ENCODE measurements at places on chromosomes 1 and 21.

- DNase-seq, result no peak
These were observed 87.5 kb upstream of the RUNX3 start for GRCh38 chr1:25017436-25018109.

GRCh38 chr1:241645199-241645598 lies 5.0 kb upstream of the CHML start:
- DNase-seq, result no peak

DNA sequence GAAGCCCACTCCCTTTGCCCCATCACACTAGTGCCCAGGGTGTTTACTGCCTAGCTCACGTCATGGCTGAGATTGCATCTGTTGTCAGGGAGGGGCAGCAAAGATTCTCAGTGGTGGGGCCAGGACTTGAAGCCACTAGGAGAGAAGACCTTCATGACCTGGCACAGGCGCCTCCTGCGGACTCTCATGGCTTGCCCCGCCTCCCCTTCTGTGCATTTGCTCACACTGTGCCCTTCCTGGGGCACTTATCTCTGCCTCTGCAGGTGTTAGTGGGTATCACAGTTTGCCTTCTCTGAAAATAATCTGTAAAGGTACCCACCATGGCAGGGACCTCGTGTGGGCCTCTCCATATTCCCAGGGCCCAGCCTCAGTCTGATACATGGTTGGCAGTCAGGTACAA lies 20.1 kb downstream of the PTPRU start:
- DNase-seq, result no peak

GRCh38 chr1:54499097-54499359 lies 49.0 kb upstream of the ACOT11 start:
- no peak for DNase-seq

- DNase-seq, result no peak
These were observed 1.5 kb downstream of the CD58 start for GRCh38 chr1:116569381-116569670.

DNA sequence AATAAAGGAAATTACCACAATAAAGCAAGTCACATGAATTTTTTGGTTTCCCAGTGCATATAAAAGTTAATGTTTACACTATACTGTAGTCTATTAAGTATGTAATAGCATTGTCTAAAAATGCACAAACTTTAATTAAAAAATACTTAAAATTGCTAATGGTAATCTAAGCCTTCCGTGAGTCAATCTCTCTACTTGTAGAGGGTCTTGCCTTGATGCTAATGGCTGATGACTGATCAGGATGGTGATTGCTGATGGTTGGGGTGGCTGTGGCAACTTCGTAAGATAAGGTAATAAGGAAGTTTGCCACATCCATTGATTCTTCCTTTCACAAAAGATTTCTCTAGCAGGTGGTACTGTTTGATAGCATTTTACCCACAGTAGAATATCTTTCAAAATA lies 466.6 kb upstream of the PROX1 start:
- no peak for DNase-seq

DNA sequence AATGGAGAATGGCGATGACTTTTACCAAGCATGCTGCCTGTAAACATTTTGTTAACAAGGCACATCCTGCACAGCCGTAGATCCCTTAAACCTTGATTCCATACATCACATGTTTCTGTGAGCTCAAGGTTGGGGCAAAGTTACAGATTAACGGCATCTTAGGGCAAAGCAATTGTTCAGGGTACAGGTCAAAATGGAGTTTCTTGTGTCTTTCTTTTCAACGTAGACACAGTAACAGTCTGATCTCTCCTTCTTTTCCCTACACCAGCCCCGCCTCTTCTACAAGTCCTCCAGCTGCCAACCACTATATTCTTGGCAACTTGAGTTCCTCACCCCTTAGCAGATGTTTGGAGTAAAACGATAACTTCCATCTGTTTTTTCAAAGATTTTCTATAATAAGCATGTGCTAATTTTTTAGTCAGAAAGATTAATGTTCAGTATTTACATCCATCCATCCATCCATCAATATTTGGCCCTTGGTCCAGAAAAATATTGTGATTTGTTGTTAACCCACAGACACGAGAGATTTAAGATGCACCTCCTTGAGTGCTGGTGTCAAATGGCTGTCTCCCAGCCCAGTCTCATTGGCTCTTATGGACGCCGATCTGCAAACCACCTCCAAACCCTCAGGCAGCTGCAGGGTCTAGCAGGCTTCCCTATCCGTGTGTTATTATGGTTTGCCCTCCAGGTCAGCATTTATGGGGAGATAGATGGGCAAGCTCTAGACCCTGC lies 3.8 kb downstream of the DNALI1 start:
- no peak for DNase-seq
